Esophagus mucosa (tissue), 1 donor: ENCODE measurements at places on chromosomes 6 and 20.

GRCh38 chr6:167870321-167870720, 43.6 kb downstream of the AFDN start:
- no peak for ATAC-seq

- no peak for ATAC-seq
Measured at GRCh38 chr6:118354641-118355040, 193.5 kb upstream of the PLN start.

DNA sequence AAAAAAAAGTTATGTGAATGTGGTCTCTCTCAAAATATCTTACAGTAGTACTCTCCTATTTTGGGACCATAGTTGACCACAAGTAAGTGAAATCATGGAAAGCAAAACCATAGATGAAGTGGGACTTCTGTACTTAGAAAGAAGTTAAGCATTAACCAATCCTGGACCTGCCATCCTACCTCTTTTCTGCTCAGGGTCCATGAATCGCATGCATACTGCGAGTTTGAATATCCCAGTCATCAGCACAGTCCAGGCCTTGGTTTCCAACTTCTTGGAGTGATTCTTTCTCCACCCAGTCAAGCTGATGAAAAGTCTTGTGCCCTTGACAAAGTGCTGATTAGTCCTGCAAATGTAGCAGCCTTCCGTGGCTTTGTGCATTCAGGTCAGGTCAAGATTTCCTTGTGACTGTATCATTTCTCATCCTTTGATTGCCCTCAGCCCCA, 46.0 kb downstream of the RNF217 start:
- no peak for ATAC-seq

DNA sequence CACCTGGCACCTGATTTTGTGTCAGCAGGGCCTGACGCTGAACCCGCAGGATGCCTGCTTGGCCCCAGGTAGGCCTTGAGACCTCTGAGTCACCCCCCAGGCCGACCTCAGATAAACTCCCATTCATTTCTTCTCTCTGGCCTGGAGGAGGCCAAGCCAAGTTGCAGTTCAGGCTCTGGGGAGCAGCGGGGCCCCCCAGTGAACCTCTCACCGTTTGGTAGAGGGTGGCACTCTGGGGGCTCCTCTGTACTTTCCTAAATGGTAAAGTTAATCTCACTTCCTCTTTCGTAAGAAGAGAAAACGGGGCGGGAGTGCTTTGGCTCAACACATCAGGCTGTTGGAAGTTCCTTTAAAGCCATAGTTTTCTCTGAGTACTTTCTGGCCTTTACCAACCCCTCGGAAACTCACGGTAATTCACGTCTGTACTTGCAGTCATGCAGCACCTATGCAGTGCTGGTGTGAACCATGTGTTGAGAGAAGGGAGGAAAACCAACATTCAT, 2.8 kb downstream of the SIRPA start:
- peak; percentile 2 for ATAC-seq

- no peak for ATAC-seq
Measured at GRCh38 chr20:10078403-10078802, 43.6 kb downstream of the ANKEF1 start.

DNA sequence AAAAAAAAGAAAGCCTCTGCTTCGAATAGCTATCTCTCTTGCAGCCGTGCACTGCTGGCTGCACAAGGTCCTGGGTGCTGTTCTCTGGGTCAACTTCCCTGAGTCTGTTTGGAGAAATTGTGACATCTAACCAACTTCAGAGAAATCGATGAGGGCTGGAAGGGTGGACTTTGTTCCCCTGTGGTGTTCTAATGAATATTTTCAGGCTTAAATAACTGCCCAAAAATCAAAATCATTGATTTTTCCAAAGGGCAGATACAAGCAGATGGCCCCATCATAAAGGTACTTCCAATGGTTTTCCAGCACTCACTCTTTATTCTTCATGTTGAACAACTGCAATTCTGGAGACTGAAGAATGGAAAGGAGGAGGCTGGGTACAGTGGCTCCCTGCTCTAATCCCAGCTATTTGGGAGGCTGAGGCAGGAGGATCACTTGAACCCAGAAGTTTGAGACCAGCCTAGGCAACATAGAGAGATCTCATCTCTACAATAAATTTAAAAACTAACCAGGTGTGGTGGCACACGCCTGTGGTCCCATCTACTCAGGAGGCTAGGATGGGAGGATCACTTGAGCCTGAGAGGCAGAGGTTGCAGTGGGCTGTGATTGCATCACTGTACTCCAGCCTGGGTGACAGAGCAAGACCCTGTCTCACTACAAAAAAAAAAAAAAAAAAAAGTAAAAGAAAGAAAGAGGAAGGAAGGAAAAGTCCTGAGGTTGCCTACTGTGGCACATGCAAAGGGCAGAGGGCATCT, 59.1 kb downstream of the FOXA2 start:
- no peak for ATAC-seq

DNA sequence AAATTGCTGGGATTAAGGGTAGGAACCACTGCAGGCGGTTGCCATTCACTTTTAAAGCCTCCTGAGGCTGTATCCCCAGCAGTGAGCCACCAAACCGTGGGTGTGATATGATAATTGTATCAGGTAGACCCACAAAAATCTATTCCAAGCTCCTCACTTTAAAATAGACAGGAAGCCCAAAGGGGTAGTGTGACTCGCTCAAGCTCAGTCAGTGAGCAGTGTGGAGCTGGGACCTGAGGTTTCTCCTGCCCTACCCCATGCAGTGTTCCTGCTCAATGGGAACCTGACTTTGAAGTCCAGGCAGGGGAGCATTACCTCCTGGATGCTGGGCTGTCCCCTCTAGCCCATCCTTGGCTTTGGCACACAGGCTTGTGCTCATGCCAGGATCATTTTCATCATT, 14.9 kb upstream of the MAPRE1 start:
- peak; percentile 45 for ATAC-seq

DNA sequence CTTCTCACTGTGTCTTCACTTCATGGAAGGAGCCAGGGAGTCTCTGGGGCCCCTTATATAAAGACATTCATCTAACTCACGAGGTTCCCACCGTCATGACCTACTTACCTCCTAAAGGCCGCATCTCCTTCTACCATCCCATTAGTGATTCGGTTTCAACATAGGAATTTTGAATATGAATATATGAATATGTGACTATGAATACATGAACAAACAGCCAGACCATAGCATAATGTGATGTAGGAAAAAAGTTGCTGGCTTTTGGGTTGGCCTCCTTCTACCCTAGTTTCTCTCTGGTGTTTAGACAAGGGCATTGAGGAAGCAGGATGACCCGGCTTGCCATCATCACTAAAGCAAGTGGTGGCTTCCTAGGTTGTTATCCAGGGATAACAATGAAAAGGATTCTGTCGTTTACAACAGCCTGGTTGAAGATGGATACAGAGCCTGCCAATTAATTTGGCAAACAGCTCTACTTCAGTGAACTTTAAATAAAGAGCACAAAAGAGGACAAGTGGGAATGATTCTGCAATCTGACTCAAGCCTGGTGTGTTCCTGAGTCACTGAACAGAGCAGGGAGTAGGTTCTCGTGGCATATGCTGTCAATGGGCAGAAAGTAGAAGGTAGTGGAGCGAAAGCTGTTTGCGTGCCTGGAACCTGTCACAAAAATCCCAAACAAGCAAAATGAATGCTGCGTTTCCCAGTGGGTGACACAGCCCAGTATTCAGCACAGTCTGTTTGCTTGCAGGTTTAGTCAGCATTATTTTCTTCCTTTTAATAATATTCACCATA, 44.0 kb upstream of the DOK5 start:
- ATAC-seq, result no peak
